ENCODE measurements at places on chromosomes 3 and 15.

GRCh38 chr15:25909806-25910205 lies 46.7 kb upstream of the ATP10A start:
- no peak for DNase-seq

DNA sequence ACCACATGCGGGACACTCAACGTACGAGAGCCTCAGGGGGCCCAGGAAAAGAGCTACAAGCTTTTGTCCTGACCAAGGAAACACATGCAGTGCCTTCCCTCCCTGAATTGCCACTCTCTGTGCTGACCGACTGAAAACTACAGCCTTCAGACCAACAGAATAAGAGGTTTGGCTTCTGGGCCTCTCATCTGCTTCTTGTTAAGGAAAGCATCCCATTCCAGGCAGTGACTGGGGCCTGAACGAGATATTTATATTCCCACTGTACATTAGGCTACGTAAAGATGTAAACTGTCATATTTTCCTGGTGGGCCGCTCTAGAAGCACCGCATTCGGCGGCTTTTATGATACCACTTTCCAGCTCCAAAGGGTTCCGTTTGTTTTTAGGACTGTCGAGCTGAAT lies 208.9 kb upstream of the TPM1 start:
- DNase-seq: no peak

DNA sequence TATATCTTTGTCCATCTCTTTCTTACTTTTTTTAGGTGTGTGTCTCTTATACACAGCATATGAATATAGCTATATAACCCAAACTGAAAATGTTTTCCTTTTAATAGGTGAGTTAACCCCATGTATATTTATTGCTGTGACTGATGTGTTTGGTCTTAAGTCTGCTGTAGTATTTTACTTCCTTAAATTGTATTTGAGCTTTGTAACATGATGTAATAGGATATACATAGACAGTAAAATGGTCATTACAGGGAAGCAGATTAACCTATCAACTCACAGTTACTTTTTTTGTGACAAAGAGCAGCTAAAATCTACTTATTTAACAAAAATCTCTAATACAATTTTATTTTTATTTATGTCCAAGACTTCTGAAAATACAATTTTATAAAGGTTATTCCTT lies 51.8 kb upstream of the CDAN1 start:
- no peak for DNase-seq

- DNase-seq: no peak
These were observed 162.8 kb upstream of the PEX5L start for GRCh38 chr3:180199417-180199995.

GRCh38 chr15:83716605-83717004 lies 62.7 kb downstream of the ADAMTSL3 start:
- no peak for DNase-seq

GRCh38 chr15:25733036-25733855 lies 129.9 kb downstream of the ATP10A start:
- no peak for DNase-seq

GRCh38 chr3:38136393-38136776 lies 542 bp downstream of the ACAA1 start:
- no peak for DNase-seq

Measured in epithelial cell of proximal tubule (primary cell).